GM23338 (cell line): ENCODE measurements at places on chromosomes 2 and 18. TPM values are rescaled to one million over a fixed set of nuclear protein-coding genes. Genes with fewer than 3 reads are reported as not detected.

Gene LYPD6B
- total RNA-seq = 1.7 and 3.1 TPM in 2 replicates

Gene EPAS1
- 5.4 and 5.7 TPM in 2 replicates for total RNA-seq

Gene IFIH1
- 2.5 and 3.0 TPM in 2 replicates for total RNA-seq

Gene PDCD1
- 0.38 and 1.8 TPM in 2 replicates for total RNA-seq

Gene ABCG8
- total RNA-seq = 0.31 and 0.35 TPM in 2 replicates
